Activated naive CD4-positive, alpha-beta T cell treated with anti-CD3 and anti-CD28 coated beads, Interleukin-2, amount 50 U/mL, for 16 hours (primary cell): ENCODE measurements at places on chromosomes 4 and X.

- DNase-seq = no peak
These were observed 577.9 kb upstream of the ZFP42 start for GRCh38 chr4:187417721-187418120.

GRCh38 chrX:44669626-44670025, 127.0 kb upstream of the FUNDC1 start:
- no peak for DNase-seq

- DNase-seq = no peak
These were observed 3.6 kb downstream of the ADGRA3 start for GRCh38 chr4:22512306-22512705.

GRCh38 chrX:131874300-131874699, 148.8 kb upstream of the STK26 start:
- no peak for DNase-seq

DNA sequence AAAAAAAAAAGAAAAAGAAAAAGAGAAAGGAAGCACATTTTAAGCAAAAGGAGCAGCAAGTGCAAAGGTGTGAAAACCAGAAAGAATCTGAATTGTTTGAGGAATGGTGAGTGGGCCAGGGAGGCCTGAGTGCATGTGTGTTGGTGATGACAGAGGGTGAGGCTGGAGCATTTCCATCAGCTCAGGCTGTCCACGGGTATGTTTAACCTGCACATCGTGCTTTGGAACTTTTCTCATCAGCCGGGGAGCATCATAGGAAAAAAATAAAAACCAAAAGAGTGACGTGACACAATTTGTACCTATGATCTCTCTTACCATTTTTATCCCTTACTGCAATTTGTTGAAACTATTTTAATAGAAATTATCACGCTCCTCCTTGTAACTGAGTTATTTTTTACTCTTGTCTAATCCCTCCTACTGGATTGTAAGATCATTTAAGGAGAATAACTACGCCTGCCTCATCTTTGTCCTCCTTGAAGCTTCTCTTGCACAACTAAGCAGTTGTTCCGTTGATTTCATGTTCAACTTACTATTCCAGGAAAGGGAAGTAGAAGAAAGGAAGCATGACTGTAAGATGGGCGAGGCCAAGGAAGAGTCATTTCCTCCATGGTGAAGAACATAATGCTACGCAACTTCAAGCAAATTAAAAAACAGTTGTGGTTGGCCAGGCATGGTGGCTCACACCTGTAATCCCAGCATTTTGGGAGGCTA, 7.0 kb downstream of the PALLD start:
- no peak for DNase-seq

- no peak for DNase-seq
These were observed 94.3 kb upstream of the LEF1 start for GRCh38 chr4:108263057-108263456.
